ENCODE measurements at places on chromosomes 13 and 19. TPM values are rescaled to one million over a fixed set of nuclear protein-coding genes. Genes with fewer than 3 reads are reported as not detected.

The ZNF43 gene
- total RNA-seq: 16.7 TPM

The ODAD3 gene
- 0.22 TPM for total RNA-seq

The ATP8B3 gene
- 0.35 TPM for total RNA-seq

The SYCN gene
- total RNA-seq: not detected

The FFAR2 gene
- total RNA-seq: 0.22 TPM

The SIGLEC9 gene
- total RNA-seq: 0.53 TPM

The CEACAM4 gene
- not detected for total RNA-seq

The FSD1 gene
- 0.71 TPM for total RNA-seq

The C5AR1 gene
- total RNA-seq: 0.53 TPM

The USPL1 gene
- 18.0 TPM for total RNA-seq
